ENCODE measurements at places on chromosomes 7 and 10. TPM values are rescaled to one million over a fixed set of nuclear protein-coding genes. Genes with fewer than 3 reads are reported as not detected.

Gene CALHM3
- total RNA-seq = not detected

Gene C10orf62
- not detected for total RNA-seq

Gene OLAH
- not detected for total RNA-seq

Gene MSS51
- total RNA-seq = 6.2 TPM

Gene VSIR
- total RNA-seq = 98.4 TPM

Gene SUGCT
- total RNA-seq = 4.4 TPM

Gene CCL24
- total RNA-seq = not detected

GRCh38 chr10:118036281-118036875 is 10.4 kb downstream of the RAB11FIP2 start:
- no peaks in the 10 kb centered on the region for H3K36me3 ChIP-seq
- H3K4me3 ChIP-seq = no peak overlapping the region
- no peaks in the 10 kb centered on the region for H3K27me3 ChIP-seq
- H3K27ac ChIP-seq = no peak overlapping the region
- no peak for DNase-seq

- peak overlapping the region; percentile 2 for H3K27ac ChIP-seq
- DNase-seq = peak; percentile 78
- H3K4me3 ChIP-seq = no peak overlapping the region
- H3K36me3 ChIP-seq = no peaks in the 10 kb centered on the region
These were observed 85.8 kb downstream of the NRP1 start for GRCh38 chr10:33248638-33249037.

DNA sequence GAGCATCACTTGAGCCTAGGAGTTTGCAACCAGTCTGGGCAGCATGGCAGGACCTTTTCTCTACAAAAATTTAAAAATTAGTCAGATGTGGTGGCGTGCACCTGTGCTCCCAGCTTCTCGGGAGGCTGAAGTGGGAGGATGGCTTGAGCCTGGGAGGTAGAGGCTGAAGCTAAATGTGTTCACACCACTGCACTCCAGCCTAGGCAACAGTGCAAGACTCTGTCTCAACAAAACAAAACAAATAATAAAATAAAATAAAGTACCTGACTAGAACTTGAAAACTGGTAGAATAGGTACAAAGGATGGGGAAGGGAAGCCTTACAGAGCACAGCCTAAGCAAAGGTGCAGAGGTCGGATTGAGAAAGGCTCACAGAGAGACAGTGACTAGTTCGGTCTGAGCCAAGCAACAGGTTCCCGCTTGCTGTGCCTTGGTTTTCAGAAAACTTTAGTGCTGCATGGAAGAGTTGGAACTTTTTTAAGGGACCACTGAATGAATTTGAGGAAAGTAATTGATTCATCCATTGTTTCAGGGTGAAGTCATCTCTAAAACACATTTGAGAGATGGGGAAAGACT is 100.1 kb upstream of the STK17A start:
- no peak for DNase-seq
- no peaks in the 10 kb centered on the region for H3K27me3 ChIP-seq
- H3K4me3 ChIP-seq = no peak overlapping the region

GRCh38 chr10:22894714-22895113 is 33.1 kb upstream of the ARMC3 start:
- H3K4me3 ChIP-seq = no peak overlapping the region
- H3K27ac ChIP-seq = no peak overlapping the region
- no peaks in the 10 kb centered on the region for H3K27me3 ChIP-seq
- no peaks in the 10 kb centered on the region for H3K36me3 ChIP-seq
- no peak for DNase-seq

GRCh38 chr7:106895246-106895864 is 30.3 kb downstream of the PIK3CG start:
- H3K4me3 ChIP-seq = no peak overlapping the region
- H3K36me3 ChIP-seq = peaks cover 29% of the 10 kb centered on the region
- no peaks in the 10 kb centered on the region for H3K27me3 ChIP-seq
- DNase-seq = no peak
- peaks cover 10% of the 10 kb centered on the region for H3K4me1 ChIP-seq

- no peaks in the 10 kb centered on the region for H3K27me3 ChIP-seq
- no peak for DNase-seq
- no peaks in the 10 kb centered on the region for H3K36me3 ChIP-seq
- no peak overlapping the region for H3K27ac ChIP-seq
- no peak overlapping the region for H3K4me3 ChIP-seq
- no peaks in the 10 kb centered on the region for H3K4me1 ChIP-seq
These were observed 434.2 kb upstream of the MKI67 start for GRCh38 chr10:128560406-128560805.
